HAP-1 (cell line): ENCODE measurements at places on chromosomes 7 and 10.

DNA sequence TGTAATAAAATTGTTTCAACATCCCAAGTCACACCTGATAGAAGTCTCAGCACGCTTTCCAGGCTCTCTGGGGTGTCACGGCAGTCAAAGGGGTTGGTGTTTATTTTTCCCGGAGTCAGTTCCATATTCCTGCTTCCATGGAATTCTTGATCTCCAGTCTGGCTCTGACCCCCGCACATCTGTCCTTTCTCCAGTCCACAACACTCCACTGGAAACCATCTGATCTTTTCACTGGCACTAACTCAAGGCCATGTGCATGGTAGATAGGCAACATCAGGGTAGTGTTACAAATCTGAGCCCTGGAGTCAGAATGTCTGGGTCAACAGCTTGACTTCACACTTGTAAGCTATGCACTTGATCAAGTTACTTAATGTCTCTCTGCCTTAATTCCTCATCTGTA lies 176.2 kb downstream of the WDR11 start:
- DNase-seq = no peak

DNA sequence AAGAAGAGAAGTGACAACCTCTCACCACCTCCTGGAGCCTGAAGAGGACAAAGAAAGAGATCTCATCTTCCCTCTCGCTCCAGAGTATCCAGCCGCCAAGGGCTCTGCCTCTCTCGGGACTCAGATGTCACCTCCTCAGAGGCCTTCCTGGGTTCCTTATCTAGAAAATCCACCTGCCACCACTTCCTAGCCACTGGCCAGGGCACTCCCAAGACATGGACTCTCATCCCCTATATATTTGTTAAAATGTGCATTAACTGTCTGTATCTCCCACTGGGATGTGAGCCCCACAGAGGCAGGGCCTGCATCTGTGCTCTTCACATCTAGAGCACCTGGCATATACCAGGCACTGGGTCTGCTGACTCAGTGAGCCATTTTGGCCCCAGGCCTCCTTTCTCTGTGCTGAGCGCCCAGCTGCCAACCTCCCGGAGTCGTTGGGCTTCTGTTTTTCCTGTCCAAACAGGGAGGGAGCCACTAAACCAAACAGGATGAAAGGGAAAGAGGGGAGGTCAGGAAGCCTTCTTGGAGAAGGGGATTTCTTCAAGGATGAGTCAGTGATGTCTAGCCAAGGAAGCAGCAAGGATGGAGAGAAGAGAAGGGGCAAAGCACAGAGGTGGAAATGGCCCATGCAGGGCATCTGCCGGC lies 58.9 kb downstream of the KCNMA1 start:
- no peak for DNase-seq

- DNase-seq = no peak
Observed at GRCh38 chr10:15201589-15202300, 33.3 kb upstream of the NMT2 start.

DNA sequence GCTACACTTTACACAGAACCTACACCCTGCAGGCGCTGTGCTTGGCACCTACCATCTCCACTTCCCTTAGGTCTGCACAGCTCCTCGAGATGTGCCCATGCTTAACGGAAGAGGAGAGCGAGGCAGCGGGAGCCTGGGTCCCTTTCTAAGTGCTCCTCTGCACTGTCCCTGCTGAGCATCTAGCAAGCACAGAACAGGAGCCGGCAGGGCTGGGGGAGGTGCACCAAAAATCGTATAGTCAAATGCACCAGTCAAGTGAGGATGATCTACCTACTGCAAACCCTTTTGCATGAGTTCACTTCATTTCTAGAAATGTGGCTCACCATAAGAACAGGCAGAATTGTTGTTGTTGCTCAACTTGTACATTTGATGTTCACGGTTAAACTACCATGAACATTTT lies 267.7 kb downstream of the TNS3 start:
- DNase-seq = no peak

DNA sequence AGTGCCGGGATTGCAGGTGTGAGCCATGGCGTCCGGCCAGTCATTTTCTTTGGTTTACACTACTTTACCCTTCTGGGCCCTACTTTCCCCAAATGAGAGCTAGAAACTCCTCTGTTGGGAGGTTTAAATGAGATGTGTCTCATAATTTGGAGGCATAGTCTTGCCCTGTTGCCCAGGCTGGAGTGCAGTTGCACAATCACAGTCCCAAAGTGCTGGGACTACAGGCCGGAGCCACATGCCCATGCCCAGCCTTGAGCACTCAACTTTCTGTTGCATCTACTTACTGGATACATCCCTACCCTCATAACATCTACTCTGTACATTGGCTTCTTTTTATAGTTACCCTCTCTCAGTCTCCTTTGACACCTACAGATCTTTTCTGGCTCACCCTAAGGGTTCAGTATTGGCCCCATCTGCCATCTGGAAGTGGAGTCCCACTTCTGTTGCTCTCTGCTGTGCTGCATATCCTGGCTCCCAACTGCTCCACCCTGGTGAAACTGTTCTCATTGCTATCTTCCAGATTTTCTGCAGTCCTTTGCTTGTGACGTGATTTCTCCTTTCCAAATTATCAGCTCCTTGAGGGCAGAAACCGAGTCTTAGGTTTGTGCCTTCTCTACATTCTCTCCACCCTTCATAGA lies 8.4 kb downstream of the EIF4H start:
- DNase-seq = no peak

- DNase-seq = no peak
Observed at GRCh38 chr7:119974972-119975371, 298.0 kb upstream of the KCND2 start.

DNA sequence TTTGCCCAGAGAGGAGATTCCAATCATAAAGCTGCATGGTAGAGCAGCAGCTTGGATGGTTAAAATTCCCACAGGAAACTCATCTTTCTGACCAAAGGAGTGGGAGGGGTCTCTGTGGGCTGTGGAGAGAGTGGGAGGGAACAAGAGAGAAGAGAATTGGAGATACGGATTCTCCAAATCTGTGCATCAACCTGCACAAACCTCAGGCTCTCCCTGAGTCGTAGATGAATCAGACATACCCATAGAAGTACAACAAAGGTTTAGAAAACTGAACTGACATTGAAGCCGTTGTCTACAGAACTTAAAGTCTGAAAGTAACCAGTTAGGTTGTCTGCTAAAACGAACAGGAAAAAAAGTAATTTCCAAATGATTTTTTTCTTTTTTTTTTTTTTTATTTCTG lies 41.9 kb downstream of the CYCS start:
- DNase-seq = no peak
